ENCODE measurements at places on chromosomes 16 and 17.

- H3K4me3 ChIP-seq: peak overlapping the region; percentile 95
- peaks cover 13% of the 10 kb centered on the region for H3K36me3 ChIP-seq
- H3K27ac ChIP-seq: peak overlapping the region; percentile 99
- peak; percentile 73 for DNase-seq
- peaks cover 14% of the 10 kb centered on the region for H3K27me3 ChIP-seq
- peaks cover 15% of the 10 kb centered on the region for H3K4me1 ChIP-seq
These were observed 1.0 kb downstream of the MTMR4 start for GRCh38 chr17:58513267-58513964.

GRCh38 chr17:41970901-41971331 is 4.3 kb downstream of the CNP start:
- H3K36me3 ChIP-seq: peaks cover 5% of the 10 kb centered on the region
- H3K4me1 ChIP-seq: peaks cover 2% of the 10 kb centered on the region
- H3K27me3 ChIP-seq: peaks cover 8% of the 10 kb centered on the region
- no peak for DNase-seq
- no peak overlapping the region for H3K4me3 ChIP-seq
- no peak overlapping the region for H3K27ac ChIP-seq

DNA sequence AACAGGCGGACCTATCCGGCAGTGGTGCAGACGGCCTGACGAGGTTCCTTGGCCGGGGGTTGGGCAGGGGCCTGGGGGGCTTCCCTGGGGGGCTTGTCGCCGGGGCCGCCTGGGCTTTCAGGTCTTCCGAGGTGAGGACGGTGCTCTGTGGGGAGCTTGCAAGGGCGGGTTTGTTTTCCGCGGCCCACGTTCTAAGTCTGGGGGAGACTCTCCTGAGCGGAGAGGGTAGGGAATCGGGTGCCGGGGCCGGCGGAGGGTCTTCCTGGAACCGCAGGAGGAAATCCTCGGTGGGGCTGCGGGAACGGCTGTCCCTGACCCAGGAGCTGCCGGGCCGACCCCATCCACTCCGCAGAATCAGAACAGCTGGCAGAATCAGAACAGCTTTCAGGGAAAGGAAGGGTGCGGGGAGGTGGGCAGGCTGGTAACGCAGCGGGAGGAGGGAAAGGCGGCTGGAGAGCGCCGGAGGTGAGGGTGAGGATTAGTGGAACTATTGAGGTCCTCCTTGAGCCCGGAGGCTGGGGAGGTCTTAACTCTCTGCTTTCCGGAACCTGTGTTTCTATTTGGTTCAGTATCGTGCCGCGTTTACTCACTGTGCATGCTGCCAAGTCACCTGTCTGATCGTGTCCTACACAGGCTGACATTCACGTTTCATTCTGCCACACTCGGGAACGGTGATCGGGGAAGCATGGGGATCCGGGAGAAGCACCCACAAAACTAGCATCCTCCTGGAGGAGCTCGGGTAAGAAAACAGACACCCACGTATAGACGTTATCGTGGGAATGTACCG is 28.9 kb downstream of the CPSF4L start:
- H3K4me1 ChIP-seq: peaks cover 23% of the 10 kb centered on the region
- peak; percentile 74 for DNase-seq
- H3K27ac ChIP-seq: peak overlapping the region; percentile 95
- peak overlapping the region; percentile 99 for H3K4me3 ChIP-seq
- H3K27me3 ChIP-seq: peaks cover 7% of the 10 kb centered on the region

- peaks cover 3% of the 10 kb centered on the region for H3K27me3 ChIP-seq
- peaks cover 2% of the 10 kb centered on the region for H3K4me1 ChIP-seq
- DNase-seq: no peak
These were observed 57.9 kb upstream of the PLCG2 start for GRCh38 chr16:81720973-81721906.

DNA sequence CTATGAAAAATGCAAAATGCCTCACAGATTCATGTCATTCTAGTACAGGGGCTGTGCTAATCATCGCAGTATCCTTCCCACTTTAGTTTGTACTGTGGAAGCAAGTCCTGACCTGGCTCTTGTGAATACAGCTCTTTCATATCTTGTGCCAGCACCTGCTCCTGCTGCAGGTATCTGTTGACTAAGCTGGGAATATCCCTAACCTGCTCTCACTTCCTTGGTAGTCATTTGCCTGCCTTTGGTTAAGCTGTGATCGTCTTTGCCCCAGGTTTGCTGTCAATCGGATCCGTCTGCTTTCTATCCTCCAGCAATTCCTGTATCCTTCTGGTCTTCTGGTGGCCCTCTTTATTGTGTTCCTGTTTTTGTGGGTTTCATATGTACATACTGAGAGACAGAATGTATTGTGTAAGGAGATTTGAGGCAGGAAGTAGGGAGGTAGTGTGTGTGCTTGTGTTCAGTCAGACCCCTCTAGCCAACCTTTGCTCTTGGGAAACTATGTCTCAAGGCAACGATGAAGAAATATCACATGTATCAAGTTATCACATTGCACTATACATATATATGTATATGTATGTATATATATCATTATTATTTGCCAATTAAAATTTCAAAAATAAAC is 7.7 kb upstream of the GINS3 start:
- no peaks in the 10 kb centered on the region for H3K27me3 ChIP-seq
- no peak for DNase-seq
- no peaks in the 10 kb centered on the region for H3K4me1 ChIP-seq
- no peak overlapping the region for H3K27ac ChIP-seq
- H3K4me3 ChIP-seq: no peak overlapping the region
- peaks cover 4% of the 10 kb centered on the region for H3K36me3 ChIP-seq

DNA sequence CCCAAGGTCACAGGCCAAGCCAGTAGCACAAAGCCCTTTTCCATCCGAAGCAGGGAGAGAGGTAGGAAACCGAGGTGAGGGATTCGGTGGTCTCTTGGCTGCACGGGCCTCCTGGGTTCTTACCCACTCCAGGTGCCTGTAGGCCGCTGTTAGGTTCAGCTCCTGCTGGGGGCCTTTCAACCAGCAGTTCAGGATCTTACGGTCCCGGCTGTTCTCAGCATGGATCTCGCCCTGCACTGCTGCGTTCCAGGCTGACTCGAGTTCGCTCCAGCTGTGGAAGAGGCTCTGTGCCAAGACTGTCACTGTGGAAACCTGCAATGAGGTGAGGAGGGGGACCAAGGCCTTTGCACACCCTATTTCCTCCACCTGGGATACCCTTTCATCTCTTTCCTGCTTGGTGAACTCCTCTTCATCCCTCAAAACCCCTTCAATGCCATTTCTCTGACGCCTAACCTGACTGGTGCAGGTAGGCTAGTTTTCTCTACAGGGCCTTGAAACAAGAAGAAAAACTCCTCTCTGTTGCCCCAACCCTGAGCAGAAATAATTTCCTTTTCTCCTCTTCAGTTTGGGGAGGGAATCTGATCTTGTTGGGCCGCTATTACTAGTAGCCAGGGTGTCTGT is 103.6 kb downstream of the RMI2 start:
- no peak overlapping the region for H3K4me3 ChIP-seq
- no peak for DNase-seq
- H3K4me1 ChIP-seq: no peaks in the 10 kb centered on the region
- H3K36me3 ChIP-seq: peaks cover 4% of the 10 kb centered on the region

DNA sequence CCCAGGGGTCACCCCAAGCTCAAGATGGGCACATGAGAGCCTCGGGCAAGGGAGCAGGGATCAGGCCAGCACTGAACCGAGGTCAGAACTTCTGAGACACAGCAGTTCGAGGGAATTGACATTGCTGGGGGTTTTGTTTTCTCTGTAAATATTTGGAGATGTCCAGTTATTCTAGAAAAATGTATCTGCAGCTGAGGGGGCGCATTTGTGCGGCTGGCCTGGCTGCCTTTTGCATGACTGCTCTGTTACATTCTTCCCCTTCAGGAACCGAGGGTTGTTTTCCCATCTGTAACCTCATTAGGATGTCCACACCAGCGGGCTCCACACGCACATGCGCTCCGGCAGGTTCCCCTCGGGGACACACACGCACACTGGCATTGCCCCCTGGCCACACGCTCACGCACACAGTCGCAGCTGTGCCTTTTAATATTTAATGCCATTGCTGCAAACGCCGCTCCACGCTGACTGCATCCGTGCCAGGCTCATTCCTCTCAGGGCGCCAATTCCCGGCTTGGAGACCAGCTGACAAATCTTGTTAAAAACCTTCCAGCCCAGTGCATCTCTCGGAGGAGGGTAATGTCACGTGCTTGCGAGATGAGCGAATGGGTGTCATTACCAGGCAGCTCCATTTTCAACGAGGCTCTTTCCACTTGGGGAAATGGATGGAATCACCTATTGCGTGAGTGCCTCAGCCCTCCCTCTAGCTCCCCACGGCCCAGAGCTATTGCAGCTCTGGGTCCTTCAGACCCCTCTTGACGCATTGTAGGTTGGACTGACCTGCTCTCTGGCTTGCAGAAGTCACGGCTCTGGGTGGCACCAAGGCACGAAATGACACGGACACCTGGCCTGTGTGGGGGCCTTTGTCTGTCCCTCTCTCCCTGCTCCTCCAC is 13.1 kb downstream of the CCR7 start:
- DNase-seq: no peak
- peaks cover 27% of the 10 kb centered on the region for H3K4me1 ChIP-seq
- H3K27ac ChIP-seq: peak overlapping the region; percentile 18
- H3K4me3 ChIP-seq: no peak overlapping the region
- H3K27me3 ChIP-seq: peaks cover 5% of the 10 kb centered on the region

DNA sequence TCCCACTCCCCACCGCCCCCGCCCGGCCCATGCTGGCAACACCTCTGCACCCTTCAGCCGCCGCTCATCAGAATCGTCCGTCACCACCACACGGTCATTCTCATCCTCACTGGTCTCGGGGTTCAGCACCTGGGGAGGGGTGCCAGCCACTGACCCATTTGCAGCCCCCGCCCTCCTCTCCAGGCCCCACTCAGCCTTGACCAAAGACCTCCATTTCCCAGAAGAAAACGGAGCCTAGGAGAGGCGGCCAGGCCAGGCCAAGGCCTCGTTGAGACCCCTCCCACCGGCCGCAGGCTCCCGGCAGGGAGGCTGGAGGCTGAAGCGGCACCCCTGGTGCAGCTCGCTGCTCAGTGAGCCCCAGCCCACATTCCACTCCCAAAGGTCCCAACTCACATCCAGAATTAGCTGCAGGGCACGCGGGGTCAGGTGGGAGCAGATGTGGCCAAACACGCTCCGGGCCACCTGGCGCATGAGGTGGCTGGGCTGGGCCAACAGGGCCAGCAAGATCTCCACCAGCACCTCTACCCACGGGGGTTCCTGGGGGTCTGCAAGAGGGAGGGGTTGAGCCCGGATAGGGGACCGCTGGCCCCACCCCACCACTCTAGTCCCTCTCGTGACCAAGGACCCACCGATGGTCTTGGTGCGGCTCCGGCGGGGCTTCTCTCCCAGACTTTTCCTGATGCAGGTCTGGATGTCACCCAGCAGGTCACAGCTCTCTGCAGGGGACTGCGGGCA is 9.8 kb downstream of the MYBBP1A start:
- H3K4me3 ChIP-seq: no peak overlapping the region
- H3K27ac ChIP-seq: no peak overlapping the region
- no peaks in the 10 kb centered on the region for H3K27me3 ChIP-seq
- H3K36me3 ChIP-seq: no peaks in the 10 kb centered on the region
